ENCODE measurements at places on chromosomes 5 and 9.

GRCh38 chr5:145682197-145682899 is 152.8 kb downstream of the PRELID2 start:
- no peak for DNase-seq

DNA sequence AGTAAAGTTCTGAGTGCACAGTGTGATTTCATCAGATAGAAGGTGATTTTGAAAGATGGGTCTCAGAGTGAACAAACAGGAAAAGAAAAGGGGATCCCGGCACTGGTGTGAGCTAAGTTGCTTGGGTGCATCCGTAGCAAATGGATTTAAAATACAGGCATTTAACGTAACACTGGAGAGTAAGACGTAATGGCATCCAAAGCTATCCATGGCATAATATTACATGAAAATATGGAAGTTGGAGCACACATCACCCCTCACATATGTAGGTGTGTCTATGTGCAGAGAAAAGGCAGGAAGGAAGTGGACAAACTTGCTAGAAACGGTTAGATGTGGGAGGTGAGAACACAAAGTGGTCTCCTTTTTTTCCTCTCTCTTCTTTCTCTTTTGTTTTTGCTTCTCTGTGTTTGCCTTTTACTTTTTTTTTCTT is 38.2 kb upstream of the SEMA4D start:
- DNase-seq = no peak

GRCh38 chr5:103901885-103902284 is 339.3 kb upstream of the NUDT12 start:
- DNase-seq = peak; percentile 63

DNA sequence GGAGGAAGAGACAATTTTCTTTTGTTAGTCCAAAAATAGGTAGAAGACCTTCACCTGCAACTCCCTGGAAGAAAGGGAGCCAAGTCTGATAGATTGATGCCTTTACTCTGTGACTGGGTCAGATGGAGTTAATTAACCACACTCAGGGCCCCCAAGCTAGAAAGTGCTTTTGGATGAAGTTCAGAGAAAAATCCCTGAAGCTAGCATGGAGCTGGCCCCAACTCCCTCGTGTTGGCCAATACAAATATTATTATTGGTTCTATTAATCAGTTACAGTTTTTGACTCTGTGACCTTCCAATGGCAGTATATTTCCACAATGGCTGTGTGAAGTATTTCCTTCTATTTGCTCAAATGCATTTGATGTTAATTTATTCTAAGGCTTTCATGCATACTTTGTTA is 1753.5 kb downstream of the EFNA5 start:
- DNase-seq = no peak

GRCh38 chr5:180103487-180104167 is 32.1 kb upstream of the RNF130 start:
- no peak for DNase-seq

- no peak for DNase-seq
Measured at GRCh38 chr5:43854697-43855292, 251.8 kb downstream of the NNT start.

- no peak for DNase-seq
Measured at GRCh38 chr9:130414910-130415746, 29.6 kb upstream of the ASS1 start.

GRCh38 chr9:106883030-106883429 is 20.1 kb downstream of the ZNF462 start:
- no peak for DNase-seq

DNA sequence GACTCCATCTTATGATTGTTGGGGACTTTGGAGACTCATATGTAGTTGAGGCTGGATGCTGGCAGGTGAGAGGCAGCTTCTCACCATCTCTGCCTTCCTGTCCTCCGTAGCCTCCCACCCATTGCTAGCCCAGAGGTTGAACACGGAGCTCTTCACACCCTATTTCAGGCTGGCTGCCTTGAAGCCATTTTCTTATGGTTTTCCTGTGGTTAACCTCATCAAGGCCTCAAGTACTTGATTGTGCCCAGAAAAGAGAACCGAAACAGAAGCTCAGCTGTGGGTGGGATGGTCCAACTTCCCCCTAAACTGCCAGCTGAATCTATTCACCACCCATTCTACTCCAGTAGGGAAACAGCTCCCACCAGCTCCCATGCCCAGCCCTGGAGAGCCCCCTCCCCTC is 102.9 kb downstream of the LIFR start:
- no peak for DNase-seq

DNA sequence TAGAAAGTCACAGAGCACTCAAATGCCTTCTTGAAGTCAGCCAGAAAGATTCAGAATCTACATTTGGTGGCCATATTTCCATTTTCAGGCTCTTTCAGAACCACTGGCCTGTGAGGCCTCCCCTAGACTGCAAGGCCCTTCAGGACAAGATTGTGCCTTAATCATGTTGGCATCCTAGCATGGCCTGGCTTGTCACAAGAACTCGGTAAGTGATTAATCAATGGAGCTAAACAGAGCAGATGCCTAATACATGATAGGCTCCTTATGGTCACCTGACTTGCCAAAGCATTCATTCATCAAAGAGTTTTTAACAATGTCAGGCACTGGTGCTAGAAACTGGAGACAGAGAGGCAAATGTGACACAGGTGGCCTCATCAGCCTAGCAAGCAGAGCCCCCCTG is 70.3 kb downstream of the PGM5 start:
- no peak for DNase-seq

Data from fibroblast of skin of right quadriceps (primary cell).